CD4-positive, alpha-beta T cell treated with Interferon gamma for 1 hour (primary cell): ENCODE measurements at places on chromosomes 4 and X.
A peak's percentile ranks its signal among the peaks of the same experiment; 100 is the strongest.

DNA sequence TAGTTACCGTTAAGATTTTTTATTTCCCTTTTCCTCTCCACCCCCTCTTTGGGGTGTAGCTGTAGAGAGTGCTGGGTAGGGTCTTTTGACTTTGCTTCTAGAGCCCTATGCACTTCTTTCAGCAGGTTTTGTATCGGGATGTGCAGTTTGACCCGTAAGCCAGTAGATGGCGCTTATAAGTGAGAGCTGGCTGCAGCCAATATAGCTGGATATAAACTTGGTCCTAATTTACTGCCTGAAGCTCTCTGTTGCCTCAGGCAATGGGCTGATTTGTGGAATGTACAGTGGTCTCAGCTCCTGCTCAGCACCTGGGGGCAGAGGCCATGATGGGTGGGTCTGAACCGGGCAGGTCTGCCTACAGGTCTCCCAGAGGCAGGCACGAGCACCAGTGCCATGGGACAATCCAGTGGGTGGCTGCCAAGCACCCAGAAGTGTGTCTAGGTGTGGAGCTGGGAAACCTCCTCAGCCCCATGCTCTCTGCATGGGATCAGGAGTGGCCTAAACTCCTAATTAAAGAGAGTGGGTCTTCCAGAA is 146.5 kb downstream of the SPANXN1 start:
- DNase-seq: no peak

- DNase-seq: peak; percentile 7
These were observed 85.5 kb downstream of the NFKB1 start for GRCh38 chr4:102586644-102587021.

DNA sequence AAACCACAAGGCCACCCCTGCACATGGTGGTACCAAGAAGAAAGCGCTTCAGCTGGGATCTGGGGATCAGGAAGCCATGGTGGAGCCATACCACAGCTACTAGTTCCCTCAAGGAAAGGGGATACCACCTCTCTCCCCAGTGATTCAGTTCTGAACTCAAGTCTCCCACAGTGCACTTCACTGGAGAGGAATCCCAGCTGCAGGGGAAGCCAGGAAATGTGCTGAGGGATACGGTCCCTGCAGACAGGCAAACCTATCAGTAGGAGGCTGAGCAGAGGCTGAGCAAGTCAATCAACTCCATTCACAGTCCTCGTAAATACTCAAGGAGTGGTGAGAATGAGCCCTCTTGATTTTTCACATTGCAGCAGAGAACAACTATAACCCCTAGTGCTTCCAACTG is 11.0 kb downstream of the TMEM192 start:
- DNase-seq: no peak

- DNase-seq: no peak
These were observed 36.0 kb downstream of the IRF2 start for GRCh38 chr4:184438375-184438774.

DNA sequence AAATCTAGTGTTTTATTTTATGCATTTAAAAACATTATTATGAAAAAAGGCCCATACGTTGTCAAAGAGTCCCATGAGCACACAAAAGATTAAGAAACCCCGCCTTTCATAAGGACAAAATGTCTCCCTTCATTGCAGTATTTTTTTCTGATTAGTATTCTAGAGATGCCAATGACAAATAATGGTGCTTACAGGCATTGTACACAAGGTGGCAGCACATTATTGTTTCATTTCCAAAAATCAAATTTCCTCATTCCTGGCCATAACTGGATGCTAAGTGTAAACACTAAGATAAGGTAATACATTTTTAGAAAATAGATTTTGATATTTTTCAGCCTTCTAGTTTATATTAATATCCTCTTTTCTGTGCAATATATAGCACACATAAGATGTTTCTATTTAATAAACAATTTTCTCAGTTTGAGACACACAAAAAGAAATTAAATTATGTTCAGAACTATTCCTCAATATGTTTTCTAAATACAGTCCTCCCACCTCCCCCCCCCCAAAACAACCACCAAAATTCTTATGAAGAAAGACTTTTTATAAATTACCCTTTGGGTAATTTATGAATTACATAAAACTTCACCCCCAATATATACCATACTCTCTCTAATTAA is 47.7 kb downstream of the TIGD2 start:
- no peak for DNase-seq

- peak; percentile 29 for DNase-seq
These were observed 163.6 kb upstream of the MAP3K15 start for GRCh38 chrX:19678941-19679340.

DNA sequence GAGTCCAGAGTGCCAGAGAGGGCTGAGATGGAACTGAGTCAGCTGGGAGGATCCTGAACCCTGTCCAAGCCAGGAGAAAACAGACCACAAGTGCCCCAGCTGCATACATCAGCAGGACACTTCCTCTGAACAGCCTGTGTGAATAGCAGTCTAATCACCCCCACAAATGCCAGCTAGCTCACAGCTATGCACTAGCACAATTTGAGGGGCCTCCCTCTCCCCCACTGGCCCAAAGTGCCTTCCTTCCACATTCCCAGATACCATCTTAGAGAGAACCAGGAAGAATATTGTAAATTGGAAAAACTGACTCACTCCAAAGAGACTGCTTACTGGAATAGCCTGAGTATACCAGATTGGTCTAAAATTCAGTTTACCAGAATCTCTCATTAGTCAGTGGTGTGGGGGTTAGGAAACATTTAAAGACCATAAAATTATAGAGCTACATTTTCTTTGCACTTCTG is 292.6 kb upstream of the KLF3 start:
- DNase-seq: no peak

DNA sequence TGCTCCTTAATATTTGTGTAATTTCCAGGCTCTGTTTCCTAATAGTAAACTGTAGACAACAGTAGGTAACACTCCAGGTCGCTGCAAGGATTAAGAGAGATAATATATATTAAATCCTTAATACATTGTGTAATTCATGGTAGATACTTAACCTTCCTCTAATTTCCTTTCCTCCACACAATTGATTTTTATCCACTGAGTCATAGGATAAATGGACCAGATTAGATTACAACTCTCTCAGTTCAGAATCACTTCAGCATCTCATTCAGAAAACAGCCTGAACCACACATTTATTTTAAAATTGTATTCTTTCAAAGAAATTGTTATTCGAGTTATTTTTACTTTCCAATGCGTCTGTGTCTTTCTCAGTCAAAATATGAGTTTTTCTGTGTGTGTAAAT is 17.1 kb downstream of the GK2 start:
- no peak for DNase-seq

- no peak for DNase-seq
These were observed 83.9 kb upstream of the RAI2 start for GRCh38 chrX:17944833-17945497.

DNA sequence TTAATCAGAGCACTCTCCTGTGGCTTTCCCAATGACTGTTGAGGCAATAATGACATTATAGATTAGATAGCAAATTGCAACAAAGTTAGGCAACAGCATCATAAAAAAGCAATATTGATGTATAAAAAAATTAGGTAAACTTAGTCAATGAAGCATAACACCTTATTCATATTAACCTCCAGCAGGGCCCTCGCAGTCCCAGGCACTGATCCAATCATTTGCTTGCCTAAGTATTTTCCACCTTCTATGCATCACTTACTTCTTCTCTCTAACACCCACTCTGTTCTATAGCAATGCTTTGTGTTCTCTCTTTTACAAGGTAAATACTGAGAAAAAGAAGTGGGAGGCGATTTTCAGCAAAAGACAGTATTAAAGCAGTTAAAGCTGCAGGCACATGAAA is 833.5 kb upstream of the ADGRL3 start:
- DNase-seq: no peak

DNA sequence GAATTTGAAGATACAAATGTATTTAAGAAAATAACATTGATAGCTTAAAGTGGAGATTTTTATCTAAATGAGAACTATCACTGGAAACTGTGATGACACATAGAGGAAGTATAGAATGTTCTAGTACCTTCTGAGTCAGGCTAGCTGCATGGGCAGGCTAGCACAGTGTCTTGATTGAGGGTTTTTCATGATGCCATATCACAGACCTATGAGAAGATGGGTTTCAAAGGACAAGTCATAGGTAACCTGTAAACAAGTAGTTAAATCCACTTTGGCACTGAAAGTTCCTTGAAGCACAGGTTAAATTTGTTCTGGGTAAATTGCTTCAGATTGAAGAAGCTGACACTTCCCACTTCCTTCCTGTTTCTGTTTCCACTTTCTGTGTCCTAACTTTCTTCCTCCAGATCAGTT is 48.2 kb upstream of the CDKN2AIP start:
- DNase-seq: no peak

- DNase-seq: no peak
These were observed 626.7 kb upstream of the BOD1L1 start for GRCh38 chr4:14254252-14254651.

DNA sequence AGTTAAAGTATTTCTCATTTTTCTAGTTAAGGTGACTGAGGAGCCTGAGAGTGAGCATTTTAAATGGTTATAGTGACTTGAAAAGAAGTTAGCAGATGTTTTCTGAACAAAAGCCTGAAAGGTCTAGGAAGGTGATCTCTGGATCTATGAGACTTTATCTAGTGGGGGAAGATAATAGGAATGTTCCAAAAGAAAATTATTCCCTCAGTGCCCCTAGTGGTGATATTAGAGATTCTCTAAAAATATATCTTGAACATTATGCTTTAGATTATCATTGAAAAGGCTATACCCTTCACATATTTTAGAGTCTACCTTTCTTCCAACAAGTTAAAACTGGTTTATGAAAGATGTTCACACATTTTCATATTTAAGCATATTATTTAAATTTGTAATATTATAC is 69.0 kb upstream of the SPANXN1 start:
- DNase-seq: no peak

DNA sequence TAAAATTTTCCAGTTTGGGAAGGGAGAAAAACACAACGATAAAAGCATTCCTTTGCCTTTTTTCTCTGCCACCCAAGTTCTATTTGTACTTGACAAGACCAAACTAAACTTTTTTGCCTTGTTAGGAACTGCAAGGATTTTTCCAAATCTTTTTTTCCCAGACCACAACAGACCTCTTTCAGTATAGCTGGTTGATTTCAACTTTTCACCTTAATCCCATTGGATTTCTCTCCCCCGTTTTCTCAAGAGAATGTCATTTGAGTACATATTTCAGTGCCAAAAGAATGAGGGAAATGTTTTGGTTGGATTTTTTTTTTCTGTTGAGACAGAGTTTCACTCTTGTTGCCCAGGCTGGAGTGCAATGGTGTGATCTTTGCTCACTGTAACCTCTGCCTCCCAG is 18.5 kb upstream of the SGMS2 start:
- DNase-seq: no peak

- no peak for DNase-seq
These were observed 113.2 kb upstream of the PPP2R3B start for GRCh38 chrX:499870-500364.

GRCh38 chr4:175166020-175166419 is 247.9 kb downstream of the ADAM29 start:
- DNase-seq: no peak

- no peak for DNase-seq
These were observed 752.9 kb downstream of the RAPGEF2 start for GRCh38 chr4:159855731-159856130.

GRCh38 chr4:100929135-100929534 is 411.3 kb upstream of the EMCN start:
- no peak for DNase-seq
